ENCODE measurements at places on chromosomes 2 and 18.

- no peak for DNase-seq
Observed at GRCh38 chr18:23542461-23542860, 39.1 kb downstream of the RMC1 start.

DNA sequence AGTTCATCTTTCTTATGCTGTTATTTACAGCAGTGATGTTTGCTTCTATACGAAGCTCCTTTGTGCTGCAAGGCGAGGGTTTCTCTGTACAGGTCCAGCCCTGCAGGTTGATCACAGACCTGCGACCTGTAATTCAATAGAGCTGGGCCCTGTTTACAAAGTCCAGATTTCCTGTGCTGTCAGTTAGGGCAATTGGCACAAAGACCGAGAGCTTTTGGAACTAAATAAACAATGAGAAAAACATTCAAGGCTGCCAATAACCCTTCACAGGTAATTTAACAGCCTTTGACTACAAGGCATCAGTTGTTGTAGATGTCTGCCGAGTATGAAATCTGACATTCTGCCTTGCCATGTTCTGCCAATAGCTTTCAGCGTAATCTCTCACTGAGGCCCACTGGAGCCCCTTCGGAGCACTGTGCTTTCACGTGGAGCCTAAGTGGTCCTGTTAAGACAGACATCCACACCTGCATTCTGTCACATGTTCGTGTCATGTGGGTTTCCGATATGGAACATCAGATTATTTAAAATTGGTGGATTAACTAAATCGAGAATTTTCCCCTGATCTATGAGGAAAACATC, 232.5 kb downstream of the PTGR3 start:
- DNase-seq = no peak

GRCh38 chr2:113260991-113261390, 17.7 kb downstream of the PAX8 start:
- DNase-seq = no peak

DNA sequence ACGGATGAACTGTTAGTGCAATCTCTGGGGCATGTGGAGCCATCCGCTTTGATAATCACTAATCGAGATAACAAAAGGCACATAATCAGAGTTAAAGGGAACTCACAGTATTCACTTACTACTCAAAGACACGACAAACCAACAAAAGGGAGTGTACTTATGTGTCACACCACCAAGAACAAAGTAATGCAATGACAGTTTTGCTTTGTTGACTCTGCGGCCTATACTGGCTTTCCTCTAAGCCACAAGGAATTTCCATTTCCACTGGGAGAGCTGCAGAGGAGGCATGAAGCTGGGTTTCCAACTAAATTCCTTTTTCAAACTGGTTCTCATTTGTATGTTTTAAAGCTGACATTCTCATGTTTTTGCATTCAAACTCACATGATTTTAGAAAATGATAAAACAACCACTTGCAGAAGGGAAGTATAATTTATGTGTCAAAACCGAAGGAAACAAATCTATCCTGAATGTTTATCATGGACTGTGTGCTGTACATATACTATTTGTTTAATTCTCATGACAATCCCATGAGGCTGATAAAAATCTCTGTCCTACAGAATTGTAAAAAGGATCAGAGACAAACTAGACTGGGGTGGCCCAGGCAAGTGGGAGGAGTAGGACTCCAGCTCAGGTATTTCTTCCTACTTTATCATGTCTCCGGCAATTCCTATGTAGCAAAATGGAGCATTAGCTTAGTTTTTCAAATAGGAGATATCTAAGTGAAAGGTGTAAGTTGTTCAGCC, 149.6 kb upstream of the SMAD7 start:
- no peak for DNase-seq

GRCh38 chr18:70994116-70994515, 705.3 kb downstream of the SOCS6 start:
- no peak for DNase-seq

DNA sequence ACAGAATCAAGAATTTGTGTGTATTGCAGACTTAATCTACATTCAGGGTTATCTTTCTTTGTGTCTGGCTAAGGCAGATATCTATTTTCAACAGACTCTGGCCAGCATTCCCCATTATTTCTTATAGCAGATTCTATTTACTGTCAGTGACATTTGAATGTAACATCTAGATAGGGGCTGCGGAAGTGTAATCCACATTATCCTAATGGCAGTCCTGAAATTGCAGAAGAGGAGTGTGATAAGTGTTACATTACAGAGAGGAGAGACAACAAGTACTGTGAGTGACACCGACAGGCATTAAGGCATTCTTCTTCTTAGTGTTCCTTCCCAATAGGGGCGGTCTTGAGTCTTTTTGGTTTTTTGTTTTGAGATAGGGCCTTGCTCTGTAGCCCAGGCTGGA, 598.2 kb upstream of the NXPH2 start:
- no peak for DNase-seq

GRCh38 chr2:164621764-164622105, 453 bp upstream of the GRB14 start:
- DNase-seq = no peak

DNA sequence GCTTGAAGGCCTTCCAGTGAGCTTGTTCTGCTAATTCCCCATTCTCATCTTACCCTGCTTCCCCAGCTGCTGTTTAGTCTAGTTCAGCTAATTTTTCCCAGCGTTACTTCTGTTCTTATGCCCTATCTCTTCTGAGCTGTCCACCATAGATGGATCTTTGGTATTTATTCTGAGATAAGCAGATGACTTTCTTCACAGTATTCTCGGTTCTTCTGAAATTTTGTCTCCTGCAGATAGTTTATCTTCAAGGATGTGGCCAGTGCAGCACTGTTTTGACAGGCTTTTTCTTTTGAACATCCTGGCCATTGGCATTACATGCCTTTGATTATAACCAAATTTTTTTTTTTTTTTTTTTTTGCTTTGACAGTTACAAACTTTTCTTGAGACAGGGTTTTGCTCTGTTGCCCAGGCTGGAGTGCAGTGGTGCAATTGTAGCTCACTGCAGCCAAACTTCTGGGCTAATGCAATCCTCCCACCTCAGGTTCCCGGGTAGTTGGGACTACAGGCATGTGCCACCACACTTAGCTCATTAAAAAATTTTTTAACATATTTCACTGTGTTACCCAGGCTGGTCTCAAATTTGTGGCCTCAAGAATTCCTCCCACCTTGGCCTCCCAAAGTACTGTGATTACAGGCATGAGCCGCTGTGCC, 134.2 kb downstream of the WDSUB1 start:
- DNase-seq = no peak

DNA sequence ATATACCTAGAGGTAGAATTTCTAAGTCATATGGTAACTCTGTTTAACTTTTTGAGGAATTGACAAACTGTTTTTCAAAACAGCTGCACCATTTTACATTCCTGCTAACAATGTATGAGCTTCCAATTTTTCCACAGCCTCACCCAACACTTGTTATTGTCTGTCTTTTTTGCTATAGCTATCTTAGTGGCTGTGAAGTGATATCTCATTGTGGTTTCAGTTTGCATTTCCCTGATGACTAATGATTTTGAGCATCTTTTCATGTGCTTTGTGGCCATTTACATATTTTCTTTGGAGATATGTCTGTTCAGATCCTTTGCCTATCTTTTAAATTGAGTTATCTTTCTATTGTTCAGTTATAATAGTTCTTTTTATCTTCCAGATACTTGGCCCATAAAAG, 273.8 kb downstream of the AGPS start:
- DNase-seq = no peak

GRCh38 chr2:128395640-128396499, 77.2 kb upstream of the HS6ST1 start:
- DNase-seq = no peak

GRCh38 chr2:31314761-31315160, 80.8 kb downstream of the EHD3 start:
- DNase-seq = no peak

DNA sequence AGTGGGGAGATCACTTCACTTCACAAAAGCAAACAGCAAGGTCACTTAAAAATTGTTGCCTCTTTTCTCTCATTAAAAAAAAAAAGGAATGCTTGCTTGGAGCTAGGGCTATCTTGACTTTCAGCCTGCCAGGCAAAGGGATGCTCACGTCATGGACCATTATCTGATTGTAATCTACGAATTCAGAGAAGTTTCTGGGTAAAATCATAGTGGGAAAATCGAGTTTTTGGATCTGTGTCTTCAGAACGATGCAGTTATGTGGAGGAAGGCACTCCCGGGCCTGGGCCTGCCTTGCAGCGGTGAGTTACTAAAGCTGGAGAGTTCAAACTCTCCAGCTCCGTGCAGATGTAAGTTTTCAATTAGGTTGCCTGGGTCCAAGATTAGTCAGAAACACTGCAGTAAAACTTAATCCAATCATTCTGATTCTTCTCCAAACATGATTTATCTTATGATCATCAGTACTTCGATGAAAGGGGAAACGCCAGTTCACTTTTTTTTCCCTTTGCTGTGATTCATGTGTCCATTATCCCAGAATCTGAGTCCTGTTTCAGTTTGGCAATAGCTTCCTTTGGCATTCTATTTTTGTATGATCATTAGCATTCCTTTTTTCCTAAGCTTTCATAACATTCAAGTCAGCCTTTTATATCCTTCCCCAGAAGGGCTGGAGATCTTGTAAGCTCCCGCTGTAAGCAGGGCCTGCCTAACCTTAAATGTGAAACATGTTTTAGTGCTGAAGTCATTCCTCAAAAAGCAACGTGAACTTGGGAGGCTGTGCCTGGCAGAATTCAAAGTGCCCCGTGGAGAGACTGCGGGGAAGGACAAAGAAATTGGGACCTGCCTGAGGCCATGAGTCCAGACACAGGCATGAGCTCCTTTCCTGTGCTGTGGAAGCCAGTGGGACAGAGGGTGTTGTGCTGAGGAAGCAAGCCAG, 119.3 kb upstream of the TWIST2 start:
- no peak for DNase-seq

GRCh38 chr2:70367722-70368323, 66.0 kb upstream of the FAM136A start:
- no peak for DNase-seq

DNA sequence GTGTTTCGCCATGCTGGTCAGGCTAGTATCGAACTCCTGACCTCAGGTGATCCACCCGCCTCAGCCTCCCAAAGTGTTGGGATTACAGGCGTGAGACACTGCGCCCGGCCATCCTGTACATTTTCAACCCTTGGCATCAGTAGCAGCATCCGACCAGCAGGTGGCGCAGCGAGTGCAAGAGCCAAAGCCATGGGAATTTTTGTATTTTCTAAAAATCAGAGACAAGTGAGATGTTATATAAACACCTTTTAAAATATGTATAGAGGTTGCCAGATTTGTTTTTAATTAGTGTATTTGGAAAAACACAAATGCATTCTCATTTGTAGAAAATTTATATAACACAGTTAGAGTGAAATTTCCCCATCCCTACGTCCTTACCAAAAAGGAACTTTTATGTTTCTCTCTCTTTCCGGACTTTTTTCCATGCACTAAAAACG, 36.8 kb downstream of the MOGAT1 start:
- peak; percentile 31 for DNase-seq

DNA sequence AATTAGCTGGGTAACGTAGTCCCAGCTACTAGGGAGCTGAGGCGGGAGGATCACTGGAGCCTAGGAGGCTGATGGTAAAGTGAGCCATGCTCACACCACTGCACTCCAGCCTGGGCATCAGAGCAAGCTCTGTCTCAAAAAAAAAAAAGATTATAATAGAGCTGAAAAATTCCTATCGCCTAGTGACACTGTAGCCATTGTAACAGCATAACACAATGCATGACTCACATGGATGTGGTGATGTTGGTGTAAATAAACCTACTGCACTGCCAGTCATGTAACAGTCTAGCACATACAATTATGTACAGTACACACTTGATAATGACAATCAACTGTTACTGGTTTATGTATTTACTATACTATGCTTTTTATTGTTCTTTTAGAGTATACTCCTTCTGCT, 39.6 kb downstream of the MGAT4A start:
- DNase-seq = no peak

GRCh38 chr2:9764153-9764778, 79.0 kb upstream of the TAF1B start:
- no peak for DNase-seq

- DNase-seq = no peak
Observed at GRCh38 chr18:58803978-58804377, 60.7 kb upstream of the ZNF532 start.

DNA sequence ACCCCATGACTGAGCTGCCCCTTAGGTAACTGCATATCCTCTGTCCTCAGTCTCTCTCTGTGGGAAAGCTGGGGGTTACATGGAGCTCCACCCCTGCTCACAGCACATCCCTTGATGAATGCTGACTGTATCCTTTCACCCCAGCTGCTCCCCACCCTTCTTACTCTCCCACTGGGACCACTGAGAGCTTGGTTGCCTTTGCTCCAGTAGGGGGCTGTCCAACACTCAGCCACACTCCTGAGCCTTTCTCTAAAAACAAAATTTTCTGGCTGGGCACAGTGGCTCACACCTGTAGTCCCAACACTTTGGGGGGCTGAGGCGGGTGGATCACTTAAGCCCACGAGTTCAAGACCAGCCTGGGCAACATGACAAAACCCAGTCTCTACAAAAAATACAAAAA, 89.2 kb upstream of the MSH2 start:
- no peak for DNase-seq

GRCh38 chr18:50805732-50806131, 14.1 kb downstream of the MRO start:
- DNase-seq = no peak

- peak; percentile 22 for DNase-seq
Observed at GRCh38 chr2:200302940-200303727, 3.4 kb upstream of the SPATS2L start.

DNA sequence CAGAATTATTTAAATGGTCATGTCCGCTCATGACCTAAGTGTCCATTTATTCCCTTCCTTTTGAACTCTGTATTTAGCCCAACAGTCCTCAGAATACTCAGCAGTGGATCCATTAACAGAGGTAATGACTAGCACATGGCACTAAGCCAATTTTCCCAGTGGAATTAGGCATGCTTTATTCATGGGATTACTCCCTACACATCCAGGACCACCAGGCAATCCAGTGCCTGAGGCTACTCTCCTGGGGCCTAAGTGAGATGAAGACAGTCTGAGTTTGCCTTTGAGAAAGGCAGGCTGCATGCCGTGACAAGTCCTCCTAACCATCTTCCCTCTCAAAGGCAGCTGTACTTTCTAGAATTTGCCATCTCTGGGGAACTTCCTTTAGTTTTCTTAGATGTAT, 128.6 kb downstream of the SPOPL start:
- no peak for DNase-seq

- no peak for DNase-seq
Observed at GRCh38 chr2:235447210-235447609, 46.6 kb upstream of the AGAP1 start.

DNA sequence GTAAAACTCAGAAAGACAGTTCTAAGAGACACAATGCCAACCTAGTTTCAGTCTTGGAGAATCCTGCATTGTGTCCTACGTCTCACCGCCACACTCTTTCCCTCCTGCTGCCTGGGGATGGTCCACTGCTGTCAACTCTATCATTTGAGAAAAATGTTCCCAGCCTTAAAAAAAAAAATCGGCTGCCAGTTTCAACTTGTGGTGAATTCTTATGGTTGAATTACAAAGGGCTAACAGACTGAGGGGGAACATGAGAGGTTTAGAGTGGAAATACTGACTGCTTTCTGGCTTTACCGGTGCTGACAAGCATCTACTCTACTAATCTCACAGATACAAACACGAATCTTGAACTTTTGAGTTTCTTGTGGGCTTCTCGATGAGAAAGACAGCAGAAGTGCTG, 74.0 kb downstream of the NAB1 start:
- no peak for DNase-seq

Measured in GM12864 (cell line).